ENCODE measurements at places on chromosomes 6 and 20. TPM values are rescaled to one million over a fixed set of nuclear protein-coding genes. Genes with fewer than 3 reads are reported as not detected.

Gene GJA10
- total RNA-seq: not detected

Gene BPIFB1
- not detected for total RNA-seq

Gene SAMD10
- total RNA-seq: 2.3 TPM

Gene TRIM15
- total RNA-seq: not detected

Gene ABHD16B
- total RNA-seq: not detected
